ENCODE measurements at places on chromosomes 1 and 21.

DNA sequence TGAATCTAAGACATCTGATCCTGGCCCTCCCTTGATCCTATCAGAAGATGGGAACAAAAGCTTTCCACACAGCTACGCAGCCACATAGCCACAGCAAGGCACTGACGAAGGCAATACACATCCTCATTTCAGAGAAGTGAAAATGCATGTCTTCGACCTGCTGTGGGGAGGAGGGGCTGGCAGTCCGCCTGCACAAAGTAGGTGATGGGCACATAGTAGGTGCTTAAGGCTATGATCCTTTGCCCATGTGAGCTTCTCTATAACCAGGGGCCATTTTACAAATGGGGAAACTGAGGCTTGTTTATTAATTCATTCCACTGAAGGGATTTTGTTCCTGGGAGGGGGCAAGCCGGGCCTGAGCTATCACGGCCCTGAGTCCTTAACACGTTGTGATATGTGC, 94.2 kb downstream of the PAX7 start:
- DNase-seq: no peak

- peak; percentile 9 for DNase-seq
Observed at GRCh38 chr1:47532921-47533792, 95.3 kb downstream of the FOXD2 start.

DNA sequence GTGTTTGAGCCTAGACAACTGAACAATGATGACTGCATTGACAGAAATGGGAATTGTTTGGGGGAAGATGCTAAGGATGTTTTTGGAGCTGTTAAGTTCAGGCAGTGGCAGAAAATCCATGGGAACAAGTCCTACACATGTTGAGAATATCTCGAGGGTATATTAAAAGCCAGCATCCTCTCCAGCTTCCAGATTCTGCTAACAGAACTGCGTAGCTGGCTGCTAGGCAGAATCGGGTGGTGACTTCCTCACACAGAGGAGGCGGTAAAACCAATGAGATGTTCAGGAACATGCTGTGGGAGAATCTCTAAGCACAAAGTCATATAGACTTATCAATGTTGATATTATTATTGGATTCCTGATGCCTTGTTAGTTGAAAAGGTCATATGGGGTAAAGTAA, 14.8 kb downstream of the FAM163A start:
- no peak for DNase-seq

GRCh38 chr1:37883671-37884070, 24.3 kb upstream of the MTF1 start:
- DNase-seq: no peak

DNA sequence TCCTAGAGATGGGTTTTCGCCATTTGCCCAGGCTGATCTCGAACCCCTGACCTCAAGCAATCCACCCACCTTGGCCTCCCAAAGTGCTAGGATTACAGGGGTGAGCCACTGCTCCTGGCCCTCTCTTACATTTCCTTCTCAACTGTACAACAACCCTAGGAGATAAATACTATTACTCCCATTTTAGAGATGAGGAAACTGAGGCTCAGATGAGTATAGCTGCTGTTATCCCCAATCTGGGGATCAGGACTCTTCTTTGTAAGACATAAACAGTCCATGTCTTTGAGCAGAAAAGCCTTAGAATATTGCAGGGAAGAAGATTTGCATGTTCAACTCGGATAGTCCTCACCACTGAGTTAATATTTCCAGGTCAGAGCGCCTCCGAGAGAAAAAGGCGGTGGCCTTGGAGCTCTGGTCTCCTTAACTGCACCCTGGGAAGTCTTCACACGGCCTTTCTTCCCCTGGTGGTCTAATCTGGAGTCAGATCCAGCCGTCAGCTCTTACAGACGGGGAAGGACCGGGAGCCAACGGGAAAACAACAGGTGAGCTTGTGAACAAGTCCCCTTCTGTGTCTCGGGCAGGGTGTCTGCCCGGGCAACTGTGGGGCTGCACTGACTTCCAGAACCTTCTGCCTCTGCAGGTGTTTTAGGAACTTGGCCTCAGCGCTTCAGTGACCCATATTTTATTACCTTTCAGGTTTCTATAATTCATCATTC, 5.9 kb upstream of the OLIG1 start:
- DNase-seq: peak; percentile 65

DNA sequence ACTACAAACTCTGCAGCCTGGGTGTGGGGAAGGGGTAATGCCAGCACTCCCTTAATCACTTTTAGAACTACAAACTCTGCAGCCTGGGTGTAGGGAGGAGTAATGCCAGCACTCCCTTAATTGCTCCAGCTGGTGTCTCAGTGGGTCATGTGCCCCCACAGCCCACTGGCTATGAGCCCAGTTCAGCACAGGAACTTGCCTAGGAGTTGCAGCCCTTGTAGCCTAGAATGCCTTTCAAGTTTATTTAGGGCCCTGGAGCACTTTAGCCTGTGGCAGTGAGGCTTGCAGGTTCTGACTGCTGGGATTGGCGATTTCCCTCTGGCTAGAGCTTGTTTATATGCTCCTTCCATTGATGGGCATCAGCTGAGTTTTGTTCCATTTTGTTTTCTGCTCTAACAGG, 17.1 kb downstream of the VN1R5 start:
- peak; percentile 25 for DNase-seq

- peak; percentile 82 for DNase-seq
Observed at GRCh38 chr1:56436296-56436695, 143.1 kb downstream of the PLPP3 start.

DNA sequence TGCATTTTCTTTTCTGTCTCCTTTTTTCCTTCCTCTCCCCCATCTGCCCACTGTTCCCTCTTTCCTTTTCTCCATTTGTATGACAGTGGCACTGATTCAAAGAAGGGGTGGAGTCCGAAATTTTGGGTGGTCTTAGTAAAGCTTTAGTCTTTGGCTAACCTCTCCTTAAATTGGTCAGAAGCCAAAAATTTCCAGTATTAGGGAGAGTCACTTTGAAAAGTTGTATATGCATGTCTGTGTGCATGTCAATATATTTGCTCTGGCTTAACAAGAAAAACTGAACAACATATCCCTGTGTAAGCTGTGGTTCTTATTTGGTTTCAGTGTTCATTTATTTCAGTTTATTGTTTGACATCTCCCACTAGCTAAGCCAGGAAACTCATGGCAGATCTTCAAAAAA, 314.8 kb upstream of the CXADR start:
- no peak for DNase-seq

DNA sequence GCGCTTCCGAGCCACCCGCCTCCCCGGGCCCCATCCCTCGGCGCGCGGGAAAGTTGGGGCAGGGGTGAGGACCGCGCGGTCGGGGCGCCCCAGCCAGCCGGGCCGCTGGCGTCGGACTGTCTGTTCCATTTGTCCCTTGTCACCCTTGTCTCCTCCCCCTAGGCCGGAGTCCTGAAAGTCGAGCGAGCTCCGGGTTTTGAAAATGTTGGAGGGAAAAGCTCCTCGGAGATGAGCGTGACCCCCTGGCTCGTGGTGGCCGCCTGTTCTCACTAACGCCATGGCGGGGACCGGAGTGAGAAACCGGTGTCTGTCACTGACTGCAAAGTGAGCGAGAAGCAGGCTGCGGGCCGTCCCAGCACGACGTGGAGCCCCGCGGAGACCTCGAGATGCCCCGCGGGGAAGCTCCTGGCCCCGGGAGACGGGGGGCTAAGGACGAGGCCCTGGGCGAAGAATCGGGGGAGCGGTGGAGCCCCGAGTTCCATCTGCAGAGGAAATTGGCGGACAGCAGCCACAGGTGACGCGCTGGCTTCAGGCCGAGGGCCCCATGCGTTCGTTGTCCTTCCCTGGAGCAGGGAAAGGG, 491 bp downstream of the PER3 start:
- peak; percentile 30 for DNase-seq

GRCh38 chr1:91804546-91805023, 81.4 kb downstream of the TGFBR3 start:
- no peak for DNase-seq

- no peak for DNase-seq
Observed at GRCh38 chr1:176742322-176742721, 279.3 kb downstream of the PAPPA2 start.

DNA sequence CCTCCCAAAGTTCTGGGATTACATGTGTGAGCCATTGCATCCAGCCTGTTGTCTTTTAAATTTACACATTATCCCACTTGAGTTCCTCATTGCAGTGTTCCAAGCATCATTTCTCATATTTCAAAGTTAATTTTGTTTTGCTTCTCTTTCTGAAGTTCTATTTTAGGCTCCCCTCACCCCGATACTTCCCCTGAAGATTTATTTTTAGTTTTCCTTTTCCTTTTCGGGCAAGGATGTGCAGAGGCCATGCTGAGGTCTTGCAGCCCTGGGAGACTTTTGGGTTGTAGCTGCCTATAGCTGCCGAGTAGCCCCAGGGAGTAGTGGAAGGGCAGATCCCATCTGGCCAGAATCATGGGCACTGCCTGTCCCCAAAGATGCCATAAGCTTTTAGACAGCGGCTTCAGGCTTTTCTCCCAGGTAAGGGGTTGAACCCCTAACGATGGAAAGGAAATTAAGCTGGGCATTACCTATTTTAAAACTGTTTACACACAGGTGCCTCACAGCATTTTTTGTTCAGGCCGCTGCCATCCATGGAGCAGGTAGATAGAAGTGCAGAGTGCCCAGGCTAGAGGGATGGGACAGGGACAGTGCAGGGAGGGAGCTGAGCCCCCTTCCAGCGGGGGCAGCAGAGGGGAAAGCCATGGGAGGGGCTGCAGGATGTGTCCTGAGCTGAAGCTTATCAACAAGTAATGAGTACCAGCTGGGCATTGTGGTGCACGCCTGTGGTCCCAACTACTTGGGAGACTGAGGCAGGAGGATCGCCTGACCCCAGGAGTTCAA, 15.9 kb downstream of the PSEN2 start:
- no peak for DNase-seq

GRCh38 chr1:167128261-167129227, 34.7 kb downstream of the STYXL2 start:
- peak; percentile 24 for DNase-seq
